Activated effector memory CD4-positive, alpha-beta T cell treated with Interleukin-2 at 50 U/mL for 16 hours (primary cell): ENCODE measurements at places on chromosomes 13 and 19.

GRCh38 chr13:94344126-94344818, 135.2 kb downstream of the DCT start:
- DNase-seq = no peak

DNA sequence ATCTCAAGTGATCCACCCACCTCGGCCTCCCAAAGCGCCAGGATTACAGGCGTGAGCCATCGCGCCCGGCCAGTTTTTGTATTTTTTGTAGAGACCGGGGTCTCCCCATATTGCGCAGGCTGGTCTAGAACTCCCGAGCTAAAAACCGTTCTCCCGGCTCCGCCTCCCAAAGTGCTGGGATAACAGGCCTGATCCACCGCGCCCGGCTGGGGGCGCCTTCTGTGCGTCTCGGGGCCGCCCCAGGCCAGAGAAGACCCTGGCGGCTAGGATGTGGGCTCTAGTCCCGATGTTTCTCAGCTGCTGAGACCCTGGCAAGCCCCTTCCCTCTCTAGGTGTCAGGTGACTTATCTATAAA, 3.6 kb downstream of the ARHGAP45 start:
- no peak for DNase-seq

GRCh38 chr19:51458899-51459505, 748 bp upstream of the SIGLEC8 start:
- DNase-seq = no peak

DNA sequence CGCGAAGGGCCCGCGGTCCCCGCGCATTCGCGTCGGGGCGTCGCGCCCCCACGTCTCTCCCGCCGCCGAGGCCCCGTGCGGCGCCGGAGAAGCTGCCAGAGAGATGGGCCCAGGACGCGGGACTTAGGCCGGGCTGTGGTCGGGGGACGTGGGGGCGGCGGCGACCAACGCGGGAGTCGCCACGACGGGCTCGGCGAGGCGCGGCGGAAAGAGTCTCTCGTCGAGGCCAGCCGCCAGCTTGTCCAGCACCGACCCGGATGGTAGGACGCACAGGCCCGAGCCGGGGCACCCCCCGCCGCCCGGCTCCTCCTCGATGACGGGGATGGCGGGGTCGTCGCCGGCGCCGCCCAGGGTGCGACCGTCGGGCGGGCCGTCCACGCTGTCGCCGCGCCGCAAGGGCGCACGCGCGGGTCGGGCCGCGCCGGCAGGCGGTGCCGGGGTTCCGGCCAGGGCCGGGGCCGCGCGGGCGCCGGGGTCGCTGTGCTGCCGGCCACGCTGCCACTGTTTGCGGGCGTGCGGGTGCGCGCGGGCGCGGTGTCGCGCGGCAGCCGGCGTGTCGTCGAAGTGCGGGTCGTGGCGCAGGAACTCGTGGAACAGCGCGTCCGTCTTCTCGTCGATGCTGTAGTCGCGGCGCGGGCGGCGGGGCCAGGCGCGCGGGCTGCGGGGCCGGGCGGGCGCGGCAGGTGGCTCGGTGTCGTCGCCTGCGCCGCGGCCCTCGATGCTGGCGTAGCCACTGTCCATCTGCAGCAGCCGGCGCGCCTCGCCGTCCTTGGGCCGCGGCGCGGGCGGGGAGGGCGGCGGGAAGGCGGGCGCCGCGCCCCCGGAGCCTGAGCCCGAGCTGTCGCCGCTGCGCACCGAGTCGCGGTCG, 8.5 kb downstream of the CBARP start:
- no peak for DNase-seq
